ACHN (cell line): ENCODE measurements at places on chromosomes 16 and 17.

DNA sequence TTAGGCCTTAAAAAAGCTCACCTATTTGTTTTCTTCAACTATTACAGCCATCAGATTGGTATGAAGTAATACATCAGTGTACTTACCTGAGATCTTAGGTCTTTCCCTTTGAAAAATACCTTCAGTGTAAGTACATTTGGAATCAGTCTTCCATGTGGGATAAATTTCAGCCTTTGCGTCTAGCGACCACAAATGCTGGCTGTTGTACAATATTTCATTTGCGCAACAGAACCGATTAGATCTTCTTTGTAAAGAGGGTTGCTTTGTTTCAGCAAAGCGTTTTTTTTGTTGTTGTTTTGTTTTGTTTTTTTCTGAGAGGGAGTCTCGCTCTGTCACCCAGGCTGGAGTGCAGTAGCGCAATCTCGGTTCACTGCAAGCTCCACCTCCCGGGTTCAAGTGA, 394.0 kb downstream of the CPPED1 start:
- DNase-seq = no peak

GRCh38 chr16:68345351-68345810, 34.6 kb downstream of the PRMT7 start:
- no peak for DNase-seq

GRCh38 chr17:13460261-13461000, 141.3 kb downstream of the HS3ST3A1 start:
- DNase-seq = no peak

- no peak for DNase-seq
These were observed 60.8 kb upstream of the FOXF1 start for GRCh38 chr16:86449446-86450095.

DNA sequence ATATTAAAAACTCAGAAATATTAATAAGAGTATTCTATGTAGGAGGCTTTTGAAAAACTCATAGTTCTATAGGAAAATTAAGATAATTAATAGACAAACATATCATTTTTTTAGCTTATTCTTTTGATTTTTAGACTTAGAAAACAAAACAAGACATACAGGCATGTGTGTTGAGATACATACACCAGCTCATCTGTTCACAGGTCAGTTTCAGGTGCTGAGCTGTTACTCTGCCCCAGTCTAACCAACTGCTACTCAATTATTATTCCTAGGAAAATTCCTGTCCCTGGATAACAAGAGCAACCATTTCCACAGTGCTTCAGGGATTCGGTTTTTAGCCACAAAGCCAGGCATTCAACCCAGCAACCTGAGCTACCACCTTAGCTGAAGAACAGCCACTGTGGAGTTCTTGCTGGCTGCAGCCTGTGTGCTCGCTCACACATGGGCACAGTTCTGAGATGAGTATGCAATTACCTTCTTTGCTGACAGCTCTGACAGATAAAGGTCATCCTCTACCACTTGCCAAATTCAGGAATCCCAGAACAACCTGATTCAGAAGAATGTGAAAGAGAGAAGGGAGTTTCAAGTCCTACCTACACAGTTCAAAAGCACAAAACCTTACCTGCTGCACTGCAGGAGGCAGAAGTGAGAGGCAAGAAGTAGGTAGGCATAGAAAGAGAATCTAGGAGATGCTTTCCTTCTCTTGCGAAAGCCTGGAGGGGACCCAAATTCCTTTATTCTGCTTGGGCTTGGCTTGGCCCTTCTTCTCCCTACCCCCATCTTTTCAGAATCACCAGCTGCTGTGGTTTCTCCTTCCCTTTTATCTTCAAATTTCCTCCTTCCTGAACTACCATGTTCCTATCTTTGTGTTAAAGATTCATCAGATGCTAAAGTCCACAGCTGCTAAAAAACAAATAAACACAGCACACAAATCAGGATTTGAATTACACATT, 62.7 kb downstream of the TEX2 start:
- no peak for DNase-seq

- DNase-seq = no peak
These were observed 16.3 kb downstream of the CARHSP1 start for GRCh38 chr16:8852534-8852933.

- no peak for DNase-seq
These were observed 71.8 kb downstream of the SRCIN1 start for GRCh38 chr17:38533866-38534497.

DNA sequence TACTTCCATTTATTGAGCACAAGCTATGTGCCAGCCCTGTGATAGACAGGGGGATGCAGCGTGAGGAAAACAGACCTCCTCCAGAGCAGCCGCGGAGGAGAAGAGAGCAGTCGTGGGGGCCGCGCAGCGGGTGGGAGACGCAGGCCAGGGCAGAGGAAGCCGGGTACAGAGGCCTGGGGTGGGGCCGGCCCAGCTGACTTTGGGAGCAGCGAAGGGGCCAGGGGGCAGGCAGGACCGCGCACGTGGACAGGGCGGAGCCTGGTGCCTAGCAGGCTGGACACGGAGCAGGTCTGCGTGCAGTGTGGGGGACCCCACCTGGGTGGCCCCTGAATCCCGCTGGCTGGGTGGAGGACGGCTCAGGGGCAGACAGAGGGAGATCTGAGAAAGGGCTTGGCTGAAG, 46.2 kb downstream of the ZFPM1 start:
- no peak for DNase-seq

- no peak for DNase-seq
These were observed 9.8 kb downstream of the CBFA2T3 start for GRCh38 chr16:88966986-88967829.

DNA sequence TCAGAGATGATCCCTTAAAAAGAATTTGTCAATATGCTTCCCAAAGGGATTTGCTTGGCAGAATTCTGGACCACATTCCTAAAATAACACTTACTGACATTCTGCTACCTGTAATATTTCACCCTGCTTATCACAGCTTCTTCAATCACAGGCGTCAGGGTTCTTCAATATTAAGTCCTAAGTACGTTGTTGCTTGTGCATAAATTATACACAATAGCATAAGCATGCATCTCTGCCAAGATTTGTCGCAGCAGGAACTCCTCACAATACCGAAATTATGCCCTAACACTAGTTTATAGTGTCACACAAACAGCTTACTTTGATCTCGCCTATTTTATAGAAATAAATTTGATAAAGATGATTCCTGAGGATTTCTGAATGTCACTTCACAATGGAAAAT, 48.9 kb downstream of the UBE2G1 start:
- no peak for DNase-seq

DNA sequence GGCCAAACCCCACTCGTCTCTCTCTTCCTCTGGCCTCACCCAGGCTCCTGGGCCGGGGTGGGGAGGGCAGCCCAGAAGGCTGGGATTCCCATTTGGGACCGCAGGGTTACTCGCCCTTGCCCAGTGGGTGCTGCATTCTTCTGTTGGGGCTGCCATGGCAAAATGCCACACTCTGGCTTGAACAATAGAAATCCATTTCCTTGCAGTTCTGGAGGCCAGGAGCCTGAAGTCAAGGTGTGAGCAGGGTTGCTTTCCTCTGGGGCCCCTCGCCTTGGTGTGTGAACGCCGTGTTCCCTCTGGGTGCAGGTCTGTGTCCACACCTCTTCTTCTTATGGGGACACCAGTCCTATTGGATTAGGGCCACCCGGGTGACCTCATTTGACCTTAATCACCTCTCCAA, 105.8 kb upstream of the GSE1 start:
- DNase-seq = no peak

DNA sequence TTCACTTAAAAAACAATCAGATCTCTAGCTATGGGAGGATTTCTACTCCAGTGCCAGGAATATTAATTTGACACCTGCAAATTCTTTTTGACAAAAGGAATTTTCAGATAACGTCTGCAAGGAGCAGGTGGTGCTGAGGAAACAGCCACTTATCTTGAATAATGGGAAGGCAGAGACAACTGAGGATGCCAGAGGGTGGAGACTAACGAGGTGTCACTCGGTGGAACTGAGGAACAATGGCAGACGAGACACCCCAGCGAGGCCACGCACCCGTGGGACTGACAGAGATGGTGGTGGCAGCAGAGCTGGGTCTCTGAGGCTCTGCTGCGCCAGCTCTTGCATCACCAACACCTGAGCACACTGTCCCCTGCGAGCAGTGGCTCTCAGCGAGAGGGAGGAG, 42.2 kb downstream of the VAC14 start:
- DNase-seq = no peak

- DNase-seq = no peak
These were observed 2.9 kb downstream of the RPL38 start for GRCh38 chr17:74206332-74206818.
